A549 treated with CORT108297 at 1 μM for 4 hours (cell line): ENCODE measurements at places on chromosomes 3 and 15. TPM values are rescaled to one million over a fixed set of nuclear protein-coding genes. Genes with fewer than 3 reads are reported as not detected.

The FGD5 gene
- 0.02 to 0.03 TPM (median 0.02 TPM) in 3 of 5 replicates, not detected in the others for total RNA-seq

The ASB14 gene
- not detected in 5 replicates for total RNA-seq

The PLSCR5 gene
- not detected in 5 replicates for total RNA-seq

The ZSCAN29 gene
- 8.5 to 11.0 TPM (median 9.8 TPM) in 5 replicates for total RNA-seq

The RBP2 gene
- not detected in 5 replicates for total RNA-seq

The FETUB gene
- total RNA-seq: 0.10 to 0.25 TPM (median 0.16 TPM) in 4 of 5 replicates, not detected in the other

The C2CD4A gene
- 0.05 to 0.11 TPM (median 0.07 TPM) in 5 replicates for total RNA-seq

The ITGA11 gene
- total RNA-seq: 2.4 to 7.8 TPM (median 5.0 TPM) in 5 replicates

The TEX9 gene
- total RNA-seq: 3.8 to 5.0 TPM (median 4.6 TPM) in 5 replicates

The EIF4E3 gene
- total RNA-seq: 2.7 to 3.7 TPM (median 3.4 TPM) in 5 replicates

The LRRIQ4 gene
- not detected in 5 replicates for total RNA-seq

The XIRP1 gene
- 0.02 to 0.07 TPM (median 0.04 TPM) in 5 replicates for total RNA-seq

The GRIP2 gene
- 1.1 to 2.2 TPM (median 1.9 TPM) in 5 replicates for total RNA-seq

The CLDN16 gene
- total RNA-seq: 0.14 TPM in 2 of 5 replicates, not detected in the others

The CCDC54 gene
- not detected in 5 replicates for total RNA-seq

The NT5DC2 gene
- 76.1 to 109 TPM (median 105 TPM) in 5 replicates for total RNA-seq

The CYP1A2 gene
- not detected in 5 replicates for total RNA-seq

The FGF7 gene
- not detected in 5 replicates for total RNA-seq

The XCR1 gene
- not detected in 5 replicates for total RNA-seq

The DHFR2 gene
- total RNA-seq: 2.9 to 4.5 TPM (median 3.6 TPM) in 5 replicates

The NOX5 gene
- 0.10 to 0.30 TPM (median 0.24 TPM) in 5 replicates for total RNA-seq

The LSAMP gene
- total RNA-seq: 0.12 to 0.24 TPM (median 0.17 TPM) in 5 replicates

The GOLGA6L6 gene
- not detected in 5 replicates for total RNA-seq

The AADAC gene
- total RNA-seq: 16.4 to 19.6 TPM (median 17.9 TPM) in 5 replicates

The TMC3 gene
- total RNA-seq: not detected in 5 replicates

The MAP1A gene
- 0.69 to 0.88 TPM (median 0.76 TPM) in 5 replicates for total RNA-seq

The MAP2K5 gene
- 10.2 to 12.8 TPM (median 11.9 TPM) in 5 replicates for total RNA-seq

The MYO5A gene
- 19.5 to 32.0 TPM (median 25.9 TPM) in 5 replicates for total RNA-seq

The COL8A1 gene
- total RNA-seq: not detected in 5 replicates

The KIF7 gene
- 3.5 to 5.1 TPM (median 4.4 TPM) in 5 replicates for total RNA-seq

The OR5K2 gene
- total RNA-seq: not detected in 5 replicates

The AGBL1 gene
- not detected in 5 replicates for total RNA-seq

The DUOXA2 gene
- not detected in 5 replicates for total RNA-seq

The CEMIP gene
- 1.5 to 2.2 TPM (median 1.9 TPM) in 5 replicates for total RNA-seq

The CNTN4 gene
- not detected in 5 replicates for total RNA-seq

The SNTN gene
- not detected in 5 replicates for total RNA-seq

The FHIT gene
- total RNA-seq: 0.39 to 1.1 TPM (median 0.72 TPM) in 5 replicates

The TTLL13 gene
- 0.07 to 0.36 TPM (median 0.09 TPM) in 5 replicates for total RNA-seq
